ENCODE measurements at places on chromosomes 3 and 15.
A peak's percentile ranks its signal among the peaks of the same experiment; 100 is the strongest.

DNA sequence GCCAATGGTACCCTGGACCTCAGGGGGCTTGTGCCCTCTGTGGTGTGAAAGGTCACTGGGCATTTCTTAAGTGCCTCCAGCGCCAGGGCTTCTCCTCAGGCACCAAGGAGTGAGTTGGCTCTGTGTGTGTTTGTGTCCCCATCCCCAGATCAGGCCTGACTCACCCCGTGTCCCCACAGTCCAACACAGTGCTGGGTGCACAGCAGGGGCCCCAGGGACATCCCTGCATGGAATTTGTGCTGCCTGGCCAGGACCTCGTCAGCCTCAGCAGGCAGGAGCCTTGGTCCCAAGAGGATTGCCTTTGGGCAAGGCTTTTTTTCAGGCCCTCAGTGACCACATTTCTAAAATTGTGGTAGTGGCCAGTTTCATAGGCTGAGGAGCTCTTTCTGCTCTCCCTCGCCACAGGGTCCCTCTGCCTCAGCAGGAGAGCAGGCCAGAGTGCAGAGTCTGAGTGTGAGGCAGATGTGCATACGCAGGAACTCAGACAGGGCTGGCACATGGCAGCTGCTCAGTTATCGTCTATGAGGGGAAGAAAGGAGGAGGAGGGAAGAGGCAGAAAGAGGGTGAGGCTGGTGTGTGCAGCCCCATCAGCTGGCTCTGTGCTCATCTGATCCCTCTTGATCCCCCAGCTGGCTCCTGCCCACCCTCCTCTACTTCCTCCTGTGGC, 215.6 kb downstream of the RPLP1 start:
- DNase-seq, result no peak

GRCh38 chr3:15011174-15011573, 53.9 kb downstream of the MRPS25 start:
- no peak for DNase-seq

- DNase-seq, result no peak
Measured at GRCh38 chr3:81699536-81700320, 61.7 kb downstream of the GBE1 start.

DNA sequence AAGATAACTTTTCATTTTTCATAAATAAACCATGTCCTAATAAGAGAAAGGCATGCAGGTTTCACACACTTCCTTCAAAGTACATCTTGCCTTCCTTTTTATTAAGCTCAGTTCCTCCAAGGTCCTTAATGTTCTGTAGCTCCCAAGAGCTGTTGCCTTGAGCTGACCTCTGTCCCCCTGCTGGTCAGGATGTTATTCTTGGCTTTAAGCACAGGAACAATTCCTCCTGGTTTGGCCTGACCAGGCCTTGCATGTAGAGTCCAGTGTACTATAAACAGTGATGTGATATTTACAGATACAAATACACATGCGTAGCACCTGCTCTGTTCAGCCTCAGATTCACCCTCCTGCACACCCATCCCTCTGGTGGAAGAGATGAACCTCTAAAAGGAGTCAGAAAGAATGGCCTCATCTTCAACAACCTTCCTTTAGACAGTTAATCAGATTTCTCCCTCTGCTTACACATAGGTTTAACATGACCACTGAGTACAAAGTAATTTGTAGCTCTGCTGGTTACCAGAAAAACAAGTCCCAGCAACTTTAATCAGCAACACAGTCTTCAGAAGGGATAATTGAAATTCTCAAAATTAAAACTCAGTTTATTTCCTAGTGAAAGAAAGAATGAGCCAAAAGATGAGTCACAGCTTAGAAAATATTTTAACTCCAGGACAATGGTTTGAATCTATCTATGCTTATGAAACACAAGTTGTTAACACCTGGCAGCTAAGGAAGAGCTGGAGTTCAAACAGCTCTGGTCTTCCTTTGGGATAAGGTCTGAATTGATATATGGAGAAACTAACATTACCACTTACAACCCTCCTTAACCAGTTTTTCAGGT, 46.5 kb downstream of the PTPN9 start:
- no peak for DNase-seq

GRCh38 chr3:133295199-133295901, 104.5 kb upstream of the BFSP2 start:
- no peak for DNase-seq

GRCh38 chr15:101004986-101005747, 86.0 kb downstream of the LRRK1 start:
- DNase-seq, result no peak

GRCh38 chr3:72613871-72614270, 234.4 kb downstream of the SHQ1 start:
- no peak for DNase-seq

DNA sequence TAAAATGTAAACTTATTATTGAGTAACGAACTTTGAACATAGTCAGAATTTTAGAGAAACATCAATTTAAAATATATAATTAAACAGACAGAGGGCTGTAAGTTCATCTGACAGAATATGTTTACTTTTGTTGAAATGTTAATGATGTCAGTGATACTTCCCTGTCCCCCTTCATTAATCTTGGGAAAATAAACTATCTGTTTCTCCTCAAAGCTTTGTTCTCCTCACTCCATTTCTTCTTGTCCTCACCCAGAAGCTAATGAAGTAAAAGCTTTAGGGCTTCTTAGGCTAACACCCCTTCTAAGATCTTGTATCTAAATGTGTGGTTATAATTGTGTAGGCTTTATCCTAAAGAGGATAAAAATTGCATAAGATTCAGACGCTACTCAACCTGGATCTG, 1031.8 kb downstream of the FHIT start:
- no peak for DNase-seq

- DNase-seq, result peak; percentile 33
Measured at GRCh38 chr3:179015551-179016020, 56.0 kb downstream of the ZMAT3 start.

DNA sequence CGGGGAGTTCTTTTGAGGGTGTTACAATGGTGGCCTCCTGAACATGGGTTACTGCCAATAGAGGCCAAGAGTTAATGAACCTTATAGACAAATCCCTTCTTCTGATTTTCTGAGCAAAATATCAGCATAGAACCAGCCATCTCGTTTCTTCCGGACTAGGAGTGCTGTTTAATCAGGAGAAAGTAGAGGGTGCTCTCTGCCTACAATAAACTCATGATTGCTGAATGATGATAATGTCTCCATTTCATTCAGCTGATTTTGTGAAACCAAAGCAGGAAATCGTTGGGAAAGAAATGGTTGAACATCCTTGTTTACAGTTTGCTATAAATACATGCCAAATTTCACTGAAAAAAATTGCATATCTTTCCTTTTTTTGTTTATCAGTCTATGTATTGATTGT, 142.8 kb upstream of the PLSCR5 start:
- no peak for DNase-seq

GRCh38 chr3:54215521-54215920, 93.2 kb downstream of the CACNA2D3 start:
- DNase-seq, result no peak

DNA sequence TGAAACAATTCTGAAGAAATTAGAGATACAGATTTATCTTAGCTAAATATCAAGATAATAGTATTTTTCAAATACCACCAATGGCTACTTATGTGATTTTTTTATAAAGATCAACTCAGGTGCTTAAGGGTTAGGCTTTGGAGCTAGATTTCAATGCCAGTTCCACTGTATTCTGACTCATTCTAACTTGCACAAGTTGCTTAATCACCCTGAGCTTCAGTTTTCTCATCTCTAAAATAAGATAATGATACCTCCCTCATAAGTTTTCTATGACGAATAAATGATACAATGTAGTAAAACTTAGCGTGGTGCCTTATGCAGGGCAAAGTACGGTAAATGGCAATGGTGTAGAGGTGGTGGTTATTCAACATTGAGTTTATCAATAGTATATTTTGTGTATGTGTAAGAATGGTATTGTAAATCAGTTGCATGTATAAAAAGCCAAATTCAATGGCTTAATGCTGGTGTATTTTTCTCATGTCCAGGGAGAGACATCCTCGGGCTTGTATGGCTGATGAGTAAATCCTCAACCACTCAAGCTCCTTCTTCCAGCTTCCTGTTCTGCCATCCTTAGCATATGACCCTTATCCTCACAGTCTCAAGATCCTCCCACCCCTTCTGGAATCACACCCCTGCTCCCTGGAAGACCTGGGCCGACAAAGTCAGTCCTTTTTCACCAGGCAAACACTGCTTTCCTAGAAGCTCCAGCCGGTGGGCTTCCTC, 505.9 kb upstream of the CFAP20DC start:
- DNase-seq, result no peak

DNA sequence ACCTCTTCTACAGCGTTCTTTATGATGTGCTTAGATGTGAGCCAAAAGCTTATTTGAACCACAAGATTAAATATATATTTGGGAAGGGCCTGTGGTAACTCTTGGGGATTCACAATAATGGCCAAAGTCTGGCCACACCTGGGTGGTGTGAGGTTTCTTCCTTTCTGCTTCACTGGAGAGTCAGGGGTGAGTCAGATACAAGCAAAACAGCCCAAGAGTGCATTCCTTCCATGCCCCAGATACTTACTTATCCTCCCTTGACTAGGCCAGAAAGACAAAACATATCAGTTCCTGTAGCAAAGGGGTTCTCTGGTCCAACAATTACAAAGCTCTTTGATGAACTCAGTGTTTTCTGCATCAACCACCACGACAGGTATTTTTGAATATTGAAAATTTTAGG, 941 bp downstream of the ZBED2 start:
- no peak for DNase-seq

DNA sequence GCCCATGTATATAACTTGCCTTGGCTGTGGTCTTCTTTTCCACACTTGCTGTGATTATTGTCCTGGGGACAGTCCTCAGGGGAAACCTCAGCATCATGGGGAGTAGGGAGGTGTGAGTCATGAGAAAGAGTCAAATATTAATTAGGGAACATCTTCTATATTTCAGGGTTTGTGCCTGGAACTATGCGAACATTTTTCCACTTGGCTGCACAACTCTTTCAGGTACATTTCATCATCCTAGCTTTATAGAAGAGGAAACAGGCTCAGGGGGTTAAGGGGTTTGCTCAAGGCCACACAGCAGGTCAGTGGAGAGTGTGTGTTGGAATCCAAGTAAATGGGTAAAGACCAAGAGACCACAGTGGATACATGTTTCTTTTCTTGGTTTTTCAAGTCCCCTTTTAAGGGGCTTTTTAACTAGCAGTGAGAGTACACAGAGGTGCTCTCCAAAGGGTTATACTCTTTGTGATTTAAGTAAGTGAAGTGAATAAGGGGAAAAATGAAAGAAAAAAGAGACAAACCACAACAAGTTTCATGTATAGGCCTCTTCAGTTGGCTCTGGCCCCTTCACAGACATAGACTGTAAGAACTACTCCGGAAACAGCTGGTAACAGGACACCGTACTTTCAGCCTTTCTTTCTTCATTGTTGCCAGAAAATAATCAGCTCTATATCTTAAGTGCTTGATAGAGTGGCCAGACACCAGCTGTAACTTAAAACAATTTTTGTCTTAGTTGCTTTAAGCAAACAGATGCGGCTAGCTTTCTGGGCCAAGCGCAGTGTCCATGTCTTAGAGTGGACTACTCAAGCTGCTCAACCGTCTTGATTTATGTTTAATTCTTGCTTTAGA, 64.6 kb downstream of the EEFSEC start:
- DNase-seq, result no peak

GRCh38 chr15:55319537-55320237, 665 bp downstream of the PIGB start:
- DNase-seq, result no peak

DNA sequence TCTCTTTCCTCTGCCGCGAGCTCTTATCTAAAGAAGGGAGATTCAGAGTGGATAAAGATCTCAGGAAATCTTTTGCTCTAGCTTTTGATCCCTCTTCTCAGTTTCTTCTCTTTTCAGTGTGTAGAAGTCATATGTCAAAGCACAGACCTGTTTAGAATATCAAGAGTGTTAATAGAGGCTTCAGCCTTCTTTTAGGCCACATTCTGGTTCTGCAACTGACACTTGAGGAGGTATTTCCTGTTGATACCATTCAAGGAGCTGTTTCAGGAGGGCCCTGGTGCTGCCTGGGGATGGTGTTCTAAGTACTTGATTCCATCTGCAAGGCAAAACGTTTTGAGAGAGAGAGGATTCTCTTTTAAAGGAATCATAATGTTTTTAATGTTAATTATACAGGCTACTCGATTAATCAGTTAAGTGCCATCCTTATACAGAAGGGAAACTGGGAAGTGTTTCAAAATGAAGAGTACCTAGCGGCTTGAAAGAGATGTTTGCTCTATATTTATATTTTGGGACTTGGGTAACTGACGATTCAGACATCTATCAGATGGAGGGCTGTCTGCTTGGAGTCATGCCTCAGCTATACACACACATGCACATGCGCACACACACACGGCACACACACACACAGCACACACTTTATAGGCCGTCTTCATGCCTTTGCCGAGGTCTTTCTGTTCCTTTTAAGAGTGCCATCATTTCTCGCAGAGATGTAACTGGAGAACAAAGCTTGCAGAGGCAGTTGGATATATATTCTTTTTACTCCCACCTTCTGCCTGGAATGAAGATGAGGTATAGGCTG, 313.9 kb downstream of the PTPRG start:
- no peak for DNase-seq

GRCh38 chr3:111035902-111036301, 35.7 kb upstream of the NECTIN3 start:
- no peak for DNase-seq

DNA sequence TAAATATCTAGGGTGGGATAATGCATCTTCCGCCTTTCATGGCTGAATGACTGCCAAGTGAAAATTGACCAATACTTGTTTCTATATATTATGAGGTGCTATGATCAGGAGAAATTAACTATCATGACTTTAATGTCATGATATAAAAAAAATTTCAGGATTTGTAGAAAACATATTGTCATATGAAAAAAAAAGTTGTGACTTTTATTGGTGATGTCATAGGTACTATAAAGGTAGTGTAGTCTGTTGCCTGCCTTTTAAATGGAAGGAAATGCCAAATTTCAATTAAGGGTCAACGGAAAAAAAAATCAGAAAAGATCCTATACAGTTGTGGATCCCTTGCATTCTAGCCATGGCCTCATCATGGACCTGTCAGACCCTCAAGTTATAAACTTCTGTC, 15.5 kb downstream of the LRRC3B start:
- no peak for DNase-seq

GRCh38 chr3:187942658-187943241, 197.5 kb upstream of the BCL6 start:
- DNase-seq, result no peak

DNA sequence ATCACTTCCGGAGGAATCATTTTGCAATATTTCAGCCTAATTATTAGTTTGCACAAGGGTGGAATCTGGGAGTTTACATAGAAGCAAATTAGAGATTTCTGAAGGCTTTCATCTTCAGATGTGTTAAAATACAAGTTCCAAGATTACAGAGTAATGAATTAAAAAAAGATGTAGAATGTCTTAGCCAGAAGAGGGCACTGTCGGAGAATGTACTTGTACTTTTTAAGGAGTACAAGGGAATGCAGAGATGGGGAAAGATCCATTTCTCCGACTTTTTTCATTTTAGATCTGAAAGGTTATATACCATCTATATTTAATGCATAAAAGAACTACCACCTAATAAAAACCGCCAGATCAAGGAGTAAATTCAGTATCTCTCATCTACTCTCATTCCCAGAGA, 43.1 kb upstream of the WDR5B start:
- no peak for DNase-seq

DNA sequence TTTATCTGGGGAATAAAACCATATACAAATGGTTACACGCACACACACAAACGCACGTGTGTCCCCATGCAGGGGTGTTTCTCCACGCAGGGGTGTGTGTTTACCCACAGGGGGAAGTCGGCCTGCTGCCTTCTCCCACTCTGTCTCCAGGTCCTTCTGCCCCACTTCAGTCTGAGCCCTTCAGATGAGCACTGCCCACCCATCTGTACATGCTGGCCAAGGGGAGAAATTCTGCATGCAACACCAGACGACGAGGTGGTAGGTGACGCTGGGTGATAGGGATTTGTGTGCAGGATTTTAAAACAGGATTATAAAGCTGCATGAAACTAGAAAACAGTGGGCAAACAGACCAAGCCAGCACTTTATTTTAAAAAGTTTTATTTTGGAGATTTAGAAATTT, 122.5 kb downstream of the TJP1 start:
- DNase-seq, result no peak
